ENCODE measurements at places on chromosomes 7 and 10. TPM values are rescaled to one million over a fixed set of nuclear protein-coding genes. Genes with fewer than 3 reads are reported as not detected.

ZFYVE27 gene
- 16.9 TPM for total RNA-seq

DNA sequence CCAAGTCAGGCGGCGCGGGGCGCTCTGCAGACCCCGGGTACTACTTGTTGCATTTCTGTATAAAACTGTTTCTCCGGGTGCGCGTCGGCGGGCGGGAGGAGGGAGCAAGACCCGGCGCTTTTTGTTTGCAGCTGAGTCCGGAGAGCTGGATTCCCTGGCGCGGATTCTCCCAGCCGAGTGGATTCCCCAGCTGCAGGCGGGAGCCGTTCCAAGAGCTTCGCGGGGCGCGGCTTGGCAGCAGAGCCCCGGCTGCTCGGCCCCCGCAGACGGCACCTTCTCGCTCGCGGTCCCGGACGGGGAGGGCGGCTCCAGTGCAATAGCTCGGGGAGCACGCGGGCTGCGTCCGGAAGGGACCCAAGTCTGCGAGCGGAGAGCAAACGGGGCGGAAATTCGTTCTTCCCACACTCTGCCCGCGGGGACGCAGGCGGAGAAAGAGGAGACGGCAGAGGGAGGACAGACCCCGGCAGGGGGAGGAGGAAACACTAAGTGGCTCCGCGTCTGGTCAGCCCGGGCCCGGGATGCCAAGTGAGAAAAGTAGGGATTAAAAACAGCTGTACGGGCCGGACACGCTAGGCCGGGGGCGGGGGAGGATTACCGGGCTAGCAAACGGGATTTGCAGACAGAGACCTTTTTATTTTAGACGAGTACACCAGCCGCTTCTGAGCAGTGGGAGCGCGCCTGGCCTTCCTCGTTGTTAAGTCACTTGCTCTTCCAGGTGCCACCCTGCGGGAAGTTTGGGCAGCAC is at the start of gene TRIL:
Gene TRIL (minus strand): TSS at position 96 of the 745 bp plus-strand sequence. CDS start 284 bp downstream, outside the sequence.
- peak; percentile 57 for DNase-seq

LHPP gene
- 46.7 TPM for total RNA-seq

DNA sequence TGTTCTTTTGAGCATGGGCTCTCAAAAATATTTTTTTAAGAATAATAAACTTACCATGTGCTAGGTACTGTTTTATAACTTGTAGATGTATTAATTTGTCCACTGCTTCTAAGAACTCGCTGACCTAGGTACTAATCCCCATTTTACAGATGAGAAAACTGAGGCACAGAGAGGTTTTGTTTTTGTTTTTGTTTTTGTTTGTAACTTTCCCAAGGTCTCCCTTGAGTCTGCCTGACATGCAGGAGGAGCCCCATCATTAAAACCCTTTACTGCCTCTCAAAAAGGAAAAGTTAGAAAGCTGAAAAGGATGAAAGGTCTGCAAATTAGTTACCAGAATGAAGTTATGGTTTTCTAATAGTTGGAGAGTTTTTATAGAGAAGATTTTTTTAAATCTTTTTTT is 38.5 kb upstream of the AGBL3 start:
- no peak for DNase-seq

- DNase-seq, result no peak
Observed at GRCh38 chr7:113636727-113637421, 281.9 kb downstream of the PPP1R3A start.

MRC1 gene
- 38.5 TPM for total RNA-seq

DNA sequence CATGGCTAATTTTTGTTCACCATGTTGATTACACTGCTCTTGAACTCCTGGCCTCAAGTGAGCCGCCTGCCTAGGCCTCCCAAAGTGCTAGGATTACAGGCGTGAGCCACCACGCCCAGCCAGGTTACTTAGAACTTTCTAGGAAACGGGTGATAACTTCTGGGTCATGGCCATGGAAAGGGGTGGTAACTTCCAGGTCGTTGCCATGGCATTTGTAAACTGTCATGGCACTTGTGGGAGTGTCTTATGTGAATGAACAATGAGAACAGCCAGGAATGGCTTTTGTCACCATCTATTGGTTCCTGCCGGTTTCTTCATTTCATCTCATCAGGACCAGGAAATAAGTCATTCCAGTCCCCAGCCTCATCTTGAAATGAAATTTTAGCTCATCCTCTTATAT is 120.9 kb downstream of the SLC16A9 start:
- no peak for DNase-seq

TMEM225B gene
- 0.31 TPM for total RNA-seq

WEE2 gene
- total RNA-seq, result not detected

DNA sequence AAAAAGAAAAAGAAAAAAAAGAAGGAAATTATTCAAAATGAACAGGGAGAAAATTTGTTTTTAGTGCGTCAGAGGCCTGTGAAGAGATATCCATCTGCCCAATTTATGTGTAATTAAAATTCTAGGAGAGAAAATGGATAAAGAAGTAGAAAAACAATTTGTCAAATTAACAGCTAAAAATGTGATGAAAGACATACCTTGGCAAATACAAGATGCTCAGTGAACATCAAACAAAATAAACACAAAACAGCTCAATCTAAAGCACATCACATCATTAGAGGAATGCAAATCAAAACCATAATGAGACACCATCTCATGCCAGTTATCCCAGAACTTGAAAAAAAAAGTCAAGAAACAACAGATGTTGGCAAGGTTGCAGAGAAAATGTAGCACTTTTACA is 472.8 kb downstream of the PAXIP1 start:
- no peak for DNase-seq

DNA sequence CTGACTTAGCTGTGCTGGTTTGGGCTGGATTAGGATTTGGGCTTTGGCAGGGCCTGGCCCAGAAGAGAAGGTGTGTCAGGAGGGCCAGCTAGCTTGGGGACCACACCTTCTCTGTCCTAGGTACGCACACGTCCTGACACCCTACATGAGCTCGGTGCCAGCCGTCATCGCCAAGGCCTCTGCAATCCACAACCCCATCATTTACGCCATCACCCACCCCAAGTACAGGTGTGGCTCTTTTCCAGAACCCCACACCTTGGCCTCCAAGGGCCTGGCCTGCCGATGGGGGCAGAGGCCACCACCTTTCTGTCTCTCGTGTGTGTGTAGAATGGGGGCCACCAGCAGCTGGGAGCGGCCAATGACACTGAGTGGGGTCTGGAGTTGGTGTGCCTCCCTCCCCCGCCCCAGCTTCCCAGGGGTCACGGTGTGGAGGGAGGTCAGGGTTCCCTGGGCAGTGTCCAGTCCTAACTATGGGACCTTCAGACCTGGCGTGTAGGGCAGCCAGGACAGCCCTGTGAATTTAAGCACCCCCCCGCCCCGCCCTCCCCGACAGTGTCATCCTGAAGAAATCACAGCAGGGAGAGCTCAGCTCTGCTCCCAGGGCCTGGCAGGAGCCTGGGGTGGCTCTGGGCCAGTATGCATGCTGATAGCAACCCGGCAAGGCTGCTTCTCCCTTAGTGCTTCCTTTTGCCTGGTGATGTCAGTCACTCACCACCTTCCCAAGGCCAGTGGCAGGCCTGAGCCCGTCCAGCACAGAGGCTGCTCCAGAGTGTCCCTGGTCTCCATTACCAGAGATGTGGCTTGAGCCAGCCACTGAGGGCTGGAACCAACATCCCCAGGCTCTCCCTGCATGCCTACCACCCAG is 6.9 kb upstream of the LDB3 start:
- DNase-seq, result peak; percentile 8

GRCh38 chr7:152512706-152513105 is 76.9 kb upstream of the KMT2C start:
- no peak for DNase-seq

NEBL gene
- total RNA-seq, result 1.5 TPM

POM121C gene
- 21.0 TPM for total RNA-seq

GRCh38 chr10:112565434-112566053 is 118.5 kb downstream of the VTI1A start:
- DNase-seq, result no peak
